Suppressor macrophage treated with lipopolysaccharide for 4 hours (primary cell): ENCODE measurements at places on chromosomes 1 and 21.
A peak's percentile ranks its signal among the peaks of the same experiment; 100 is the strongest.

GRCh38 chr21:28018213-28018612 is 974.5 kb downstream of the LTN1 start:
- DNase-seq, result no peak

GRCh38 chr21:38984982-38985567 is 179.3 kb downstream of the ETS2 start:
- DNase-seq, result peak; percentile 66

- no peak for DNase-seq
These were observed 326.5 kb downstream of the KIF26B start for GRCh38 chr1:245481261-245481660.

GRCh38 chr1:20192364-20192763 is 6.0 kb upstream of the PLA2G2C start:
- peak; percentile 9 for DNase-seq

- peak; percentile 67 for DNase-seq
These were observed 359 bp downstream of the LRRC3 start for GRCh38 chr21:44455524-44456213.

GRCh38 chr1:59008599-59009347 is 224.9 kb upstream of the JUN start:
- peak; percentile 47 for DNase-seq

DNA sequence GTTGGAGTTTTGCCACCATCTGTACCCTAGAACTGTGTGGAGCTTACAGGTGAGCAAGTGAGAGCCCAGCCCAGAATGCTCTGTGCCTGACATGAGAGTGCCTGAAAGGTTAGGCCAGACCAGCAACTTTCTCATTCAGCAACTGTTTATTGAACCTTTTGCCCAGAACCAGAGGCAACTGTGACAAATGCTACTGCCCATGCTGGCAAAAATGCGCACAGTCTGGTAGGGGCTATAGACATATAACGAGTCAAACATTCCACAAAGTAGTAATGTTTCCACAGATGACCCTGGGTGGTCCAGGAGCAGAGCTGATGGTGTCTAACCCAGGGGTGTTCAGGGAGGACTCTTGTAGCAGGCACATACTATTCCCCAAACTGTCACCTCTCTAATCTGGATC is 56.0 kb upstream of the GCLM start:
- DNase-seq, result no peak
